ENCODE measurements at places on chromosomes 5 and 9.
A peak's percentile ranks its signal among the peaks of the same experiment; 100 is the strongest.

DNA sequence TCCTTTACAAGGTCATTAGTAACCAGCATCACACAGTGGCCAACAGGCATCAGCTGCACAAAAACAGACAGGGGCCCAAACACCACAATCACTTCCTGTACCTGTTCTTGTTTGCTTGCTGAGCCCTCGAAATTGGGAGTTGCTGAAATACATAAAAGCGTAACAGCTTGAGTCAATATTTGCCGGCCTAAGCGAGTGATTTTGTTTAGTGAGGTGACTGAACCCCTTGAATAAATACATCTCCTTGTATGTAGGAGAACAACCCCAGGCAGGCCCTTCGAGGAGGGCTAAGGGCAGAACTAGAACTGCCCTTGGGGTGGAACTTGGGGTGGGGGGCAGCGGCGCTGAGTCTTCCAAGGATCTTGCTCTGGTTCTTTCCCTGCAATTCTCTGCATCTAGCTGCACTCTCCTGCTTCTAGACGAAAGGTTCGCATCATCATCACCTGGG lies 502.5 kb downstream of the RASEF start:
- DNase-seq, result no peak

DNA sequence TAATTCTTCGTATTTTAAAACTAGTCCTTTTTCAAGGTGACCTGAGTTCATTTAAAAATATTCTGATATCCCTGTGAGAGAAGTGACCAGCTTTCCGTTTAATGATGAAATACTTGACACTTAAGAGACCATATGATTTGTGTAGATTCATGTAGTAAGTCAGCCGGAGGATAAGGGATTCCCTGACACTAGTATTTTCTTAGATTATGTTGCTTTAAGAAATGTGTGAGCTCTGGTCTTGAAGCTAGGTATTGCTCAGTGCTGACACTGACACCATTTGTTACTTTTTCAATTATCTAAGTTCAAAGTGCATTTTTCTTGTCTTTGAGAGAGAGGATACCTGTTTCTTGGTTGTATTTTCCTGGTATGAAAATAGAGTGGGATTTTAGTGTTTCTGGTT lies 4.2 kb downstream of the NIPBL start:
- DNase-seq, result no peak

DNA sequence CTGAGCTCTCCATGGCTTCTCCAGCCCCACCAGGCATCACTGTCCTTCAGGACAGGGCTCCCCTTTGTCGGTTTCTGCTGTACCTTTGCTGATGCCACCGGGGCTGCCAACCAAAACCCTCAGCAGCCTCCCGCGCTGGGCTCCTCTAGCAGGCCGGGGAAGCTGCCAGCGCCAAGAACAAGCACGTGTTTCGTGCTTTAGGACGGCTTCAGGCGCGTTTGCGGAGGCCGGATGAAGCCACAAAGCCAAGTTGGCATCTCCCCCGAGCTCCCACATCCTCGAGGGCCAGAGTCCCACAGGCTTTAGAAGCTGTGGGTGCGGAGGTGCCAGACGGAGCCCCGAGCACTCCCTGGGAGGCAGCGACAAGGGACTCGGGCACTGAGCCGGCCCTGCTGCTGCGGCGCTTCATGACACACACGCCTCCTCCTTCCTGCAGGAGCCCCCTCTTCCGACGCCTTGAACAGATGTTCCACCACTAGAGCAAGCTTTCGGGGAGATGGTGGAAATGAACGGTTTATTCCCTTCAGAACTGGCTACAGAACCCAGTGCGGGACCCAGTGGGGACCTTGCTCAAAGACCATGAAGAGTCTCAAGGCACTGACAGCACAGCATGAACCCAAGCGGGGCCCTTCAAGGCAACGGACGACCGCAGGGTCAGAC lies 36.7 kb downstream of the SARDH start:
- no peak for DNase-seq

GRCh38 chr9:89605465-89606048 lies 745 bp downstream of the GADD45G start:
- peak; percentile 33 for DNase-seq

GRCh38 chr5:78373231-78373630 lies 12.8 kb downstream of the SCAMP1 start:
- no peak for DNase-seq

Data from stimulated activated CD8-positive, alpha-beta memory T cell treated with anti-CD3 and anti-CD28 coated beads, Interleukin-4, amount 100 ng/mL, for 4 hours (primary cell).